ENCODE measurements at places on chromosomes 4 and X. TPM values are rescaled to one million over a fixed set of nuclear protein-coding genes. Genes with fewer than 3 reads are reported as not detected.

DNA sequence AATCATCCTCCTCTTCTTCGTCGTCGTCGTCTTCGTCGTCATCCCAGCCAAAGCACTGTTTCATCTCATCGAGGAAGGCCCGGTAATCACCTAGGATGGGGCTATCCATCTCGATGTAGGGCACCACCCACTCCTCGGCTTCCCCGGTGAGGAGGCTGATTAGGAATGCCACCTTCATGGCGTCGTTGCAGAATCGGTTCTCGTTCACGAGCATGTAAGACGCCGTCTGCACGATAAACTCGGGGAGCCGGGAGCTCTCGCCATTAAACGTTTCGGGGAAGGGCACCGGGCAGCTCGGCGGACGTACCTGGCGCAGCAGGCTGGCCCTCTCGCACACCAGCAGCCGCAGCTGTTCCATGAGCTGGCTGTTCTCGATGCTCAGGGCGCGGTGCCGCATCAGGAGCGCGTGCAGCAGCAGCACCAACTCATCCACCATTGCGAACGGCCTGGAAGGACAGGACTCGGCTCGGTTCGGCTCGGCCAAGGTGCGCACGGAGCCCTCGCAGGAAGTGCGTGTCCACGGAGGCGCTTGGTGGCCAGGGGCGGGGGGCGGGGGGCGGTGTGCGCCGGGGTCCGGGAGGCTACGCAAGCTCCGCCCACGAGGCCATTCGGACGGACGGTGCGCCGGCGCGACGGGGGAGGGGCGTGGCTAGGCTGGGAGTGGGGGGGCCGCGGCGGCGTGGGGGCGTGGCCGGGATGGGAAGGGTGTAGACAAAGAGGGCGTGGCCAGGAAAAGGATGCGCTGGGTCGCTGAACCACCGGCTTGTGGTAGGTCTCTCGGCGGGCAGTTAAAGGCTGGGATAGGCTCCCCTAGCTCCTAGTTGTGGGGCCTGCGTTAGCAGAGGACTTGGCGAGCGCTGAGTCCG, at the start of gene LDOC1:
Gene LDOC1 (minus strand): TSS at position 544 of the 866 bp plus-strand sequence. CDS start 108 bp downstream, at position 436.
- DNase-seq, result peak; percentile 51

DNA sequence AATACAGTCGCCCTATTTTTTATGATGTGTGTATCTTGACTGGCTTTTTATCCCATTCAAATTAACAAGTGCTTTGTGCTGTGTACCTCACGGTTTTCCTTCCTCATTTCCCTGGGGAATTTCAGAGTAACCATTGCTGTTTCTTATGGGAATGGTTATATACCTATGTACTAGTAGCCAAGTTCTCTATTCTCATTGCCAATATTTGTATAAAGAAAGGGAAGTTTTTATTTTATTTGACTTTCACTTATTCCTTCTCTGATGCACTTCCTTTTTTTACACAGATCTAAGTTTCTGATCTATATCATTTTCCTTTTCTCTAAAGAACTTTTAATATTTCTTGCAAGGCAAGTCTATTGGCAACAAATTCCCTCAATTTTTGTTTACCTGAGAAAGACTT, 181.3 kb downstream of the SOWAHB start:
- DNase-seq, result no peak

GRCh38 chr4:26525136-26525770, 35.0 kb upstream of the CCKAR start:
- DNase-seq, result no peak

GRCh38 chrX:110853610-110854009, 58.0 kb upstream of the CHRDL1 start:
- DNase-seq, result no peak

DNA sequence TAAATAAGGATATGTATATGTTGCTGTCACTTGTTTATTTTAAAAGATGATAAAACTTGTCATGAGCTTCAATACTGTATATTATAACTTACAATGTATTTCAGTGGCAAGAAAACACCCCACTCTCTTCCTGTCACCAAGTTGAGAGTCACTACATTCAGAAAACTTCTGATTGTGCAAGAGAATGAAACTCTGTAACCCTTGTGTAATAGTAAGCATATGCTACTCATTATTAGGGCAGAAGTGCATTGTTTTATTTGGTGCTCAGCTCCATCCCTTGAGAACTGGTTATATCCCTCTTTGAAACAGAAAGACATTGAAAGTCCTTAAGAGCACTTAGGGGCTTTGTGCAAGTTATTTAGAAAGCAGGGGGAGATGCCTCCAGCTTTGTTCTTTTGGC, 594.5 kb downstream of the ARAP2 start:
- DNase-seq, result no peak

DNA sequence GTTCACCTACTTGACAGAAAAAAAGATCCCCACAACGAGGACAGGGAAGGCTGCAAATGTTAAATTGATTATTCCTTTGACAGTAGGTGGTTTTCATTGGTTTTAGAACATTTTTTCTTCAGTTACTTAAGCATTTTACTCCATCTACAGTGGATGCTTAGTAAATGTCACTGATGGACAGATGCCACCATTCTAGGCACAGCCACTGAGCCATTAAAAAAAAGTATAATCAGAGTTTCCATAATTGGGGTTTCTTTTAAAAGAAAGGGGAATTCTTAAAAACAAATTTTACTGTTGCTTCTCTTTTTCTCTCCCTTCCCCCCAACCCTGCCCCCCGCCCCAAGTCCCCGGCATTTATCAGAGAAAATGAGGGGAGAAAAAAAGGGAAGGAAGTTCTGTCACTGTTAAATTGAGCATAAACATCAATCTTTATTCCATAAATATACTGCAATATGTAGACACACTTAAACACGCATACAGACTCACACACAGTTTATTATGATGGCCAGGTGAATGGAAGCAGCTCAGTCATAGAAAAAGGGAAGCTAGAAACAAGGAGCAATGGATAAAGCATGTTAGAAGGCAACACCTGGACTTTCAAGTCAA, 79.7 kb upstream of the PRPS2 start:
- DNase-seq, result no peak

DNA sequence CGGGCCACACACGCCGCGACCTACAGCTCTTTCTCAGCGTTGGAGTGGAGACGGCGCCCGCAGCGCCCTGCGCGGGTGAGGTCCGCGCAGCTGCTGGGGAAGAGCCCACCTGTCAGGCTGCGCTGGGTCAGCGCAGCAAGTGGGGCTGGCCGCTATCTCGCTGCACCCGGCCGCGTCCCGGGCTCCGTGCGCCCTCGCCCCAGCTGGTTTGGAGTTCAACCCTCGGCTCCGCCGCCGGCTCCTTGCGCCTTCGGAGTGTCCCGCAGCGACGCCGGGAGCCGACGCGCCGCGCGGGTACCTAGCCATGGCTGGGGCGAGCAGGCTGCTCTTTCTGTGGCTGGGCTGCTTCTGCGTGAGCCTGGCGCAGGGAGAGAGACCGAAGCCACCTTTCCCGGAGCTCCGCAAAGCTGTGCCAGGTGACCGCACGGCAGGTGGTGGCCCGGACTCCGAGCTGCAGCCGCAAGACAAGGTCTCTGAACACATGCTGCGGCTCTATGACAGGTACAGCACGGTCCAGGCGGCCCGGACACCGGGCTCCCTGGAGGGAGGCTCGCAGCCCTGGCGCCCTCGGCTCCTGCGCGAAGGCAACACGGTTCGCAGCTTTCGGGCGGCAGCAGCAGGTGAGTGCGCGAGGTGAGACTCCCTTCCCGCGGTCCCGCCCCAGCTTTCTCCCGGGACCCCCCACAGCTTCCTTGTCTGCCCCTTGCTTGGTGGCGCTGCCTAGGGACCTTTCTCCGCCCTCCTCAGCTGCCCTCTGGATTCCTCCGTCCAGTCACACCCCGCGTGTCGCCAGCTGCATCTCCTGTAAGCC, 678 bp downstream of the BMP3 start:
- DNase-seq, result no peak

DNA sequence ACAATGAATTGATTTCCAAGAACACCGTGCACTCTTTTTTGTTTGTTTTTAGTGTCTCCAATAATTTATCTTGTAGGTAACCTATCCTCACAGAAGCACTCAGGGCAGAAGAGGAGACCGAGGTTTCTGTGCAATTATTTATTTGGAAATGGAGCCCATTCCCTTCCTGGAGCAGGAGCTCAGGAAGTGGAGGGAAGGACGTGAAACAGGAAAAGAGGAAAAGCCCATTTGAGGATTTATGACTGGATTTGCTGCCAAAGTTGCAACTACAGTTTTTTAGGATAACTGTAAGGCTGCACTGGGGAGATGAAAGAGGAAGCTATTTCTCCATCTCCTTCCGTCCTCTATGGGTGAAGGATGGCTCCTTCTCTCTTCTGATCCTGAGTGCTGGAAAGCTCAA, 31.7 kb upstream of the MXRA5 start:
- no peak for DNase-seq

GRCh38 chr4:67746797-67747495, 7.2 kb downstream of the GNRHR start:
- DNase-seq, result no peak

GRCh38 chr4:8303485-8304281, 34.1 kb downstream of the HTRA3 start:
- no peak for DNase-seq

DNA sequence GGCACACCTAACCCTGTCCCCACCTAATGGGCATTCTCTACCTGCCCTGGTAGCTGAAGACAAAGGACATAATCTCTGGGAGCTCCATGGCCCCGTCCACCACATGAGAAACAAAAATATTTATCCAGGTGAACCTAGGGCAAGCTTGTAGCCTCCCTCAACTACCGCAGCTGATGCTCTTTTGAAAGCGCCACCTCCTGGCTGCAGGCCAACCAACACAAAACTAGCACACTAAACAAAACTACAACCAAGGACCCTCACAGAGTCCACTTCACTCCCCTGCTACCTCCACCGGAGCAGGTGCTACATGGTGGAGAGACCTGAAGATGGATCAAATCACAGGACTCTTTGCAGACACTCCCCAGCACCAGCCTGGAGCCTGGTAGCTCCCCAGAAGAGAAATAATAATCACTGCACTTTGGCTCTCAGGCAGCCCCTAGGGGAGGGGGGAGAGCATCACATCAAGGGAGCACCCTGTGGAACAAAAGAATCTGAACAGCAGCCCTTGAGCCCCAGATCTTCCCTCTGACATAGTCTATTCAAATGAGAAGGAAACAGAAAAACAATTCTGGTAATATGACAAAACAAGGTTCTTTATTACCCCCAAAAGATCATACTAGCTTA, 111.3 kb upstream of the ATP8A1 start:
- no peak for DNase-seq

DNA sequence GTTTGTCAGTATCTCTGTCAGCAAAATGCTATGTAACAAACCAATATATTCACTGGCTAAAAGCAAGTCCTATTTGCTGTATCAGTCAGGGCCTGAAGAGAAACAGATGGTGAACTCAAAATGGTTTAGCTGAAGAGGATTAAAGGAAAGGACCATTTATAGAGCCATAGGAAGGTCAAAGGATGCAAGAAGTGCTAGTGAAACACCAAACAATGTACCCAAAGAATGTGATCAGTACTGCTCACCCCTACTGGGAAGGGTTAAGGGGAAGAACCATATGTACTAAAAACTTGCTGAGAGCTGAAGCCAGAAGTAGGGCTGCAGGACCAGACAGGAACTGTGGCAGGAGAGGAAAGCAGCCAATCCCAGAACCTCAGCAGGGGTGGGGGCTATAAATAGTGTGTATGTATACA, 479.3 kb downstream of the INPP4B start:
- no peak for DNase-seq

DNA sequence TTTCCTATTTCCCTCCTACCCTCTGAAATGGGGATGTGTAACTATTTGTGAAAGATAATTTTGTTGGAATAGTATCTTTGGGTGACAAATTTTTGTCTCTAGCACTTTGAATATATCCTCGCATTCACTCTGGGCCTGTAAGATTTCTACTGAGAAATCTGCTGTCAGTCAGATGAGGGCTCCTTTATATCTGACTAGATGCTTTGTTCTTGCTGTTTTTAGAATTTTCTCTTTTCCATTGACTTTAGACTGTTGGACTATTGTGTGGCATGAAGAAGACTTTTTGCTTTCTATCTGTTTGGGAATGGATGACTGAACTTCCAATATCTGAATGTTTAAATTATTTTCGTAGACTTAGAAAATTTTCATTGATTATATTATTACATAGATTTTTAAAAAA, 54.2 kb upstream of the GRID2 start:
- DNase-seq, result no peak

GRCh38 chrX:102659790-102660757, 8.8 kb downstream of the GPRASP1 start:
- peak; percentile 72 for DNase-seq

- no peak for DNase-seq
Measured at GRCh38 chr4:53196882-53197771, 168.7 kb downstream of the SCFD2 start.

- no peak for DNase-seq
Measured at GRCh38 chrX:13153796-13154195, 109.4 kb upstream of the FAM9C start.

- DNase-seq, result no peak
Measured at GRCh38 chr4:186898367-186898766, 174.7 kb upstream of the FAT1 start.

- DNase-seq, result no peak
Measured at GRCh38 chr4:159273141-159273438, 170.2 kb downstream of the RAPGEF2 start.

- no peak for DNase-seq
Measured at GRCh38 chrX:45847961-45848360, 647.3 kb upstream of the DIPK2B start.

- DNase-seq, result no peak
Measured at GRCh38 chrX:10195947-10196346, 39.2 kb downstream of the CLCN4 start.

- no peak for DNase-seq
Measured at GRCh38 chr4:149145803-149146202, 669.8 kb downstream of the IQCM start.

DNA sequence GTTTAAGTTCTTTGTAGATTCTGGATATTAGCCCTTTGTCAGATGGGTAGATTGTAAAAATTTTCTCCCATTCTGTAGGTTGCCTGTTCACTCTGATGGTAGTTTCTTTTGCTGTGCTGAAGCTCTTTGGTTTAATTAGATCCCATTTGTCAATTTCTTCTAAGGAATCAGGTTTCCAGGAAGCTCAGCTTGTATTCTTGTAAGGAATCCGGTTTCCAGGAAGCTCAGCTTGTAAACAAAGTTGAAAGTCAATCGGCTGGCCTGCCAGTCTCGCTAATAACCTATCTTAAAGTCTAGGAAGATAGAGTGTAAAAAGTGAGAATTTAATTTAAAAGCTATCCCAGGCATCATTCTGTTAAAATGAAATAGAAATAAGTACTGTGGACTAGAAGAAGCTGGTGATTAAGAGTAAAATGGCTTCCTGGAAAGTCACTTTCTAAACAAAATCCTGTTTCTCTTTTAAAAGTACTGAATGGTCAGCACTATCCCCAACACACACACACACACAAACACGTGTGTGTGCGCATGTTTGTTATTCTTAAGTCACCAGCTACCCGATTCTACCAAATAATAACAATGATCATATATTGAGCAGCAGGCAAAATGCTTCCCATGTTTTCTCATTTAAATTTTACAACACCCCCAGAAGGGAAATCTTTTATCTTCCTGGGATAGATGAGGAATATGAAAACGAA, 171.7 kb downstream of the PAPSS1 start:
- no peak for DNase-seq

LSM6 gene
- 99.6 TPM for total RNA-seq

RAB39B gene
- 12.0 TPM for total RNA-seq

BTK gene
- 0.48 TPM for total RNA-seq

DIPK2B gene
- not detected for total RNA-seq

GPR119 gene
- total RNA-seq, result not detected

TMEM271 gene
- not detected for total RNA-seq

MAGEA2B gene
- total RNA-seq, result not detected

TMSB15C gene
- total RNA-seq, result 3.3 TPM

All from CD8-positive, alpha-beta memory T cell (primary cell).